ENCODE measurements at places on chromosomes 6 and 20.

- peak; percentile 81 for DNase-seq
Observed at GRCh38 chr6:25635886-25636317, 16.1 kb upstream of the SCGN start.

GRCh38 chr6:158849899-158850806, 31.0 kb upstream of the EZR start:
- DNase-seq: peak; percentile 82

DNA sequence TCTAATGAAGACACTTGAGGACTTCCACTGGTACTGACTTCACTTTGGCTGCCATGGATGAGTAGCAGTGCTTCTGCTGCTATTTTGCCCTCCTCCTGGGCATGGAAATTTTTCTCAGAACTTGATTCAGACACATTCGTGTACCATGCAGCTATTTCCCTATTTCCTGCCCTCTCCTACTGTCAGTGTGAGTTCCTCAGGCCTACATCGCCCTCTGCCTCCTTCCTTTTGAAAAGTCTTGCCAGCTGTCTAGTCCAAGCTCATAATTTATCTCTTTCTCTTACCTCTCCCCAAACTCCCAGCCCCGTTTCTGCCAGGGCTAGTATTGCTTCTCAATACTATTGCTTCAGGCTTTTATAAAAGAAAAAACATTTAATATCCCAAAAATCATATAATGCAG, 470.2 kb downstream of the ADGRB3 start:
- no peak for DNase-seq

DNA sequence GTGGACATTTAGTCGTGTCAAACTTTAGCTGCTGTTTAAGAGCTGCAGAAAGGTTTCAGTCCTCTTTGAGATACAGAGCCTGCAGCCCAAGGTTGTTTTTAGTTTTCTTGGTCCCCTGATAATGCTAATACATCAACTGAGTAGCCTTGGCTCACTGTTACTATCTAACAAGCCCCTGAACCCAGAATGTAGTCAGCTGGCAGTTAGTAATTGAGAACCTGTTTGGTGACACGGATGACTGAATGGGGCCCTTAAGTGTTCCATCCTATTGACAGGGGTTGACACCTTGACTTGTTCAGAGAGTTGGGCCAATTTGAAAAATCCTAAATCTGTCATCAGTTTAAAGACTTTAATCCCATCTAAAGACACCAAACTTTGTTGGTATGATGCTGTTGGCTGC, 2.8 kb downstream of the RTN4IP1 start:
- DNase-seq: no peak

DNA sequence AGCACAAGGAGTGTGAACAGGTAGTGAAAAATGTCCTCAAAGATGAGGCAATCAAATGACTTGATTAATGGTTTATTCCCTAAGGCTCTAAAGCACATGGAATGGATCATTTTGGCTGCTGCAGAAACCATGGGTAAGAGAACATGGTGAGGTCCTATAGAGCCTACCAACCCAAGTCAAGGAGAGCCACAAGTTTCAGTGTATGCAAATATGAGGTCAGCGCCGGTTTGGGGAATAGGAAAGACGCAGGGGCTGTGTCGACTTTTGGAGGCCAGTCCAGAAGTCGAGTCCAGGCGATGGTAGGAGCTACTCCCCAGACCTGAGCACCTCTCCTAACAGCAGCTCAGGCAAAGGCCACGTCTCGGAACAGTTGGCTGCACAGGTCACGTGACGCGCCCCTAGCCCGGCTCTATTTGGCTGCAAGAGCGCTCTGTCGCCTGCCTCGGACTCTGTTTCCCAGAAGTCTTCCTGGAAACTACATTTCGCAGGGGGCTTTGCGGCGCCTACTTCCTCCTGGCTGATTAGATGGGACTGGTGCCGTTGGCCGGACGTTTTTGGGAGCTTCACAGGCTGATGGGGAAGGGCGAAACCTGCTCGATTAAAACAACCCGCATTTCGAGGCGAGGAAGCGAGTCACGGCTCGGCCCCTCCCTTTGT, 74.4 kb upstream of the CHD6 start:
- peak; percentile 88 for DNase-seq

GRCh38 chr6:108009894-108010293, 51.9 kb upstream of the SEC63 start:
- no peak for DNase-seq

DNA sequence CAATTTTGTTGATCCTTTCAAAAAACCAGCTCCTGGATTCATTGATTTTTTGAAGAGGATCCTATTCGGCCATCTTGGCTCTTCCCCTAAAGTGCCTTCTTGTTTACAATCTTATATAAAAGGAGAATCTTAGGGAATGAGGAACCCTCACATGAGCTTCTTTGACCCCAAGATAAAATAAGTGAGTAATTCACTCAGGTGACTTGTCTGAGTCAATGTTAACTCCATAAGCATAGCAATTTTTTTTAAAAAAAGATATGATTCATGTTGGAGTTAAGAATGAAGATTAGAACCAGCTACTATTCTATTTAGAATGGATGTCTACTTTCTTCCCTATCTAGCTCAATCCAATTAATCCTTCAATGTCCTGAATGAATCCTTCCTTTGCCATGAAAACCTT, 21.0 kb downstream of the WASF1 start:
- no peak for DNase-seq

- DNase-seq: no peak
Observed at GRCh38 chr6:150755042-150755441, 110.5 kb upstream of the MTHFD1L start.

DNA sequence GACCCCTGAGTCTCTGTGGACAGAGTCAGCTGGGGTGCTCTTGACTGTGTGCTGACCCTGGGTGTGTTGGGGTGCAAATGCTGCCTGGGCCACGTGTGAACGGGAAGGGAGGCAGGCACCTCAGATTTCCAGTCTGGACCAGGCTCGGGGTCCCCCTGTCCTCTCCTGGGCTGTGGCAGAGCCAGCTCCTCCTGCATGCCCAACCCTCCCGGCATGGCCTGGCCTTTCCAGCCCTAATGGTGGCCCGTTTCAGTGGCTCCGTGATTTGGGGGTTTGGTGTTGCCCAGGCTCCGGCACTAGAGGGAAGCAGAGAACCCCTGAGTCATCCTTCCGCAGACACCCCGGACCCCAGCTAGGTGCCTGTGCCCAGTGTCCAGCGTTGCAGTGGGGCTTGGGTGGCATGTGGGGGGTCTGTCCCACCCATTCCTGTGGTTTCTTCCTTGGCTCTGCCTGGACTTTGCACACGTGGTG, 9.1 kb downstream of the RBM38 start:
- no peak for DNase-seq

DNA sequence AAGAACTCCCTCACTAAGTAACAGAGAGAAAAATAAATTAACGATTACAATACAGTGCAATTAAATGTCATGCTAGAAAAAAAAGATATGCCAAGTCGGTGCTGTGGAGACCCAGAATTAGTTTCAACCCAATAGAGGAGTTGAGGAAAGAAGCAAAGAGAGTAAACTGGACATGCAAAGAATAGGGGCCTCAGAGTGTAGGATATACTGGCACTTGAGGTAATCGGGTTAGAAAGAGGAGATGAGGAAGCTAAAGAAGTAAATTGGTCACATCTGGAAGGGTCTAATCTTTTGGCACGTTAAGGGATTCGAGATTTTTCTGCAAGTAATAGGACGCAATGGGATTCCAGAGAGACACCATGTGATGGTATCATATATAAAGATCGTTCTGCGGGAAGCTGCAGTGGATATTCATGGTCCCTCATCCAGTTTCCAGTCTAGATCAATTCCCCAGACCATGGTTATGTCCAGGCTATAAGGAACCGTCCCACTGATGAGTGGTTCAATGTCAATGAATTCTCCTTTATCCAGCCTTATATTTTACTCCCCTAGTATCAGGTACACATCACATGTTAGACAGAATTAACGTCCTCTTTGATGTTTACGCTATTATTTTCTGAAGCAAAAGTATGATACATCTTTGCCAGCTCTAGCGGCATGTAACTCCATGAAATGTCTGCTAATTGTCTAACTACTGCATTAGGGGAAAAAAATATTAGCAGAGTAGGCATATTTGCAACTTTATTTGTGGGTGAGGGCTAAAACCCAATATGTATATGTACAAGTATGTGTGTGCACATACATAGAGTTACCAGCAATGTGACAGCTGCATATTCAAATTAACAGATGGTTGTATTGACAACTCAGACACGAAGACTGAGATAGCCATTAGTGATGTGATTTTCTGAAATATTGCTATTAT, 1.1 kb upstream of the TBC1D32 start:
- no peak for DNase-seq

Measured in Caco-2 (cell line).